ENCODE measurements at places on chromosomes 16 and 17.

DNA sequence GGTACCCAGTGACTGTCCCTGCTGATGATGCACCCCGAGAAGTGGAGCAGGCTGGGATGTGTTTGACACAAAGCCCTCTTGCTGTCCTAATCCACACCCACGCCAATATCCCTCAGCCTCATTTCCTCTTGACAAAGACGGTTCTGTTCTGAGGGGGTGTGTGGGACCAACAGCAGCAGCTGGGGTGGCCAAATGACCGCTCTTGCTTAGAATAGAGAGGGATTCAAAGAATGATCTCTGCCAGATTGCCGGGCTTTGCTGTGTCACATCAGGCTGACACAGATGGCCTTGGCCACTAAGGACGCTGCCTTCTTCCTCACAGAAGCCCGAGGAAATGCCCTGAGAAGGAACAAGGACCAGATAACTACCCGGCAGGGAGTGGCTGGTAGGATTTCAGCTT, 250.7 kb downstream of the NTN1 start:
- no peak for DNase-seq

DNA sequence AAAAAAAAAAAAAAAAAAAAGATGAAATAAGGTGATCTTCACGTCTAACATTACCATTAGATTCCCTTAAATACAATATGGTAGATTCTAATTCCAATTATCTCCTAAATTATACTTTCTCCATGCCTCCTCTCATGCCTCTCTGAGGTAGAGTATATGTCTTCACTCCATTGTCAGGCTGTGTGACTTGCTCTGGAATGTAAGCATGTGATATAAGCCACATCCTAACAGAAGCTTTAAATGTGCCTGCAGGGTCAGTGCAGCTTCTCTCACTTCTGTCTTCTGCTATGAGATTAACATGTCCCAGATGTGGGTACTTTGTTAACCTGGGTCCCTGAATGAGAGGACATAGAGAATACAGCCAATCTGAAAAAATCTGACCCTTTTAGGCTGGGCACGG, 32.6 kb downstream of the MED13 start:
- DNase-seq = no peak

- no peak for DNase-seq
Observed at GRCh38 chr16:54106057-54106456, 180.5 kb downstream of the IRX3 start.

DNA sequence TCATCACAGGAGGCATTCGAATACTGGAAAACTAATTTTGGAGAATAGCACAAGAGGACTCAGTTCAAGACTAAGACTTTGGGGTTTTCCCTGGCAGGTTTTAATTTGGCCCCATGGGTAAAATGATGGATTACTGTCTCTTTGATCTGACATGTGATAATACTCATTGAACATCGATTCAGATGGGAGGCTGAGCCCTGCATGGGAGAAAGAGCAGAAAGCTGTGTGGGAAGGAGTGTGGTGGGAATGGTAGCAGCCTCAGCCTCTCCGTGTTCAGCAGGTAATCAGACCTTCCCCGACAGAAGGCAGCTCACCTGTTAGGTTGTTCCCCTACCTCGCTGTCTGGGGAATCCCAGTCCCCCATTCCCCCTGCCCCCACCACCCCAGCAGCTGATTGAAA, 124.7 kb upstream of the TNRC6C start:
- DNase-seq = no peak

DNA sequence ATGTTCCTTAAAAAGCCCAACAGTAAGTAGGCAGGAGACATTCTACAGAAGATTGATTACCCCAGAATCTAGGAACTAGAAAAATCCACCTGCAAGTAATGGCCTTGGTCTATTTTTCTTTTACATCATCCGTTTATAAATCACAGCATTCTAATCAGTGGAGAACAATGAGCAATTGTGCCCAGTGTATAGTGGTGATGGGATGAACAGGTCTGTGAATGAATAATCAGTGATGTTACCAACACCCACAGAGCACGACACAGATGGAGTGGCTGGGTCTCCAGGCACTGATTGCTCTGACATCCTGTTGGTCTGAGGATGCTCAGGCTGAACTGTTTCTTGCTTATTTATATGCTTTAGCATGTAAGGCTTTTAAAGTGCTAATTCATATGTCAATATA, 1251.2 kb upstream of the CDH8 start:
- DNase-seq = no peak

All from CD4-positive, alpha-beta T cell treated with Interleukin-6 at 100 ng/mL for 8 hours (primary cell).